ENCODE measurements at places on chromosomes 7 and 10. TPM values are rescaled to one million over a fixed set of nuclear protein-coding genes. Genes with fewer than 3 reads are reported as not detected.

The ZC3HAV1L gene
- total RNA-seq = 16.2 TPM

The FAM25G gene
- not detected for total RNA-seq

The CAMK2B gene
- 0.37 TPM for total RNA-seq

The PPP1R3C gene
- total RNA-seq = 13.2 TPM

The MYH16 gene
- not detected for total RNA-seq

The ELMO1 gene
- 0.45 TPM for total RNA-seq

The HDAC9 gene
- total RNA-seq = 19.9 TPM

The SLC13A1 gene
- total RNA-seq = not detected

The TMEM130 gene
- total RNA-seq = not detected

The NMT2 gene
- total RNA-seq = 3.3 TPM

The SFTPA1 gene
- total RNA-seq = not detected

The GAD2 gene
- total RNA-seq = not detected

The PRPS1L1 gene
- not detected for total RNA-seq

The SLC26A5 gene
- total RNA-seq = not detected

The CUL2 gene
- 20.1 TPM for total RNA-seq

- DNase-seq = no peak
These were observed 73.1 kb downstream of the TLL2 start for GRCh38 chr10:96440361-96441292.

DNA sequence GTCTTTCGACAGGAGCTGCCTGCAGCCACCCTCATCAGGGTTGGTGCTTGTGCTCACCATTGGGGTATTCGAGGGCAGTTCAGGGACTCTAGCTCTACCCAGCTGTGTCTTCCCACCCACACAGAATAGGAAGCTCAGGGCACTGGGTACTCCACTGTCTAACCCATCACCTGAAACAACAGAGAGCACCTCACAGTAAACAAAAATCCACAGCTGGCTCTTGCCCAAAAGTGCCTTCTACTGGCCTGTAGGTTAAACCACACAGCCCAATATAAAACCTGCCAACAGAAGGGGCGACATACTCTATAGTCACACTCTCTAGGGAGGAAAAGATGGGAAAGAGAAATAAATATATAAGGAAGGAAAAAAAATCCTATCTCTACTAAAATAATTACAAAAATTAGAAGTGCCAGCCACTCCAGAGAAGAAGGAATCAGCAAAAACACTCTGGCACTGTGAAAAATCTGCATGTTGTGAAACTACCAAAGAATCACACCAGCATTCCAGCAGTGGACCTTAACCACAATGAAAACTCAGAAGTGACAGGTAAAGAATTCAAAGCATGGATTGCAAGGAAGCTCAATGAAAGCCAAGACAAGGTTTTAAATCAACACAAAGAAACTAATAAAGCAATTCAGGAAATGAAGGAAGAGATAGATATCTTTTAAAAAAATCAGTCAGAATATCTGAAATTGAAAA is 110.0 kb downstream of the HGF start:
- DNase-seq = no peak

- no peak for DNase-seq
These were observed 6.5 kb upstream of the WASL start for GRCh38 chr7:123755338-123755737.

DNA sequence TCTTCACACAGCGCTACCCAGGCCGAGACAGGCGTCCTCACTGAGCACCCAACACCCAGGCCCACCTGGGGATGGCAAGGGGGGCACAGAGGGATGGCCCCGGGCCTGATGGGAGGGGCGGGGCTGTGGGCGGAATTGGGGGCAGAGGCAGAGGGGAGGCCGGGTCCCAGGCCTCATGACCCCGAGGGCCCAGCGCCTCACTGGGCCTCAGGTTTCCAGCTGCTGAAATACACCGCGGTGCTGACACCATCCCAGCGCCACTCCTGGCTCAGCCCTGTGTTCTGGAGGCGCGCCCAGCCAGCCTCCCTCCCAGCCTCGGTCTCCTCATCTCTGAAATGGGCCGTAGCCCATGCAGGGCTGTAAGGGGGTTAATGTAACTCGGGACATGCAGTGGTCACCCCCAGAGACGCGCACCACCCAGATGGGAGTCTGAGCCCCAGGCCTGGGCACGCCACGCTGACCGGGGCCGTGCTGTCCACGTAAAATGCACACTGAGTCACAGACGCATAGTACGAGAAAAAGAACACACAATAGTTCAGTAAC is 82.3 kb downstream of the UNCX start:
- DNase-seq = no peak

DNA sequence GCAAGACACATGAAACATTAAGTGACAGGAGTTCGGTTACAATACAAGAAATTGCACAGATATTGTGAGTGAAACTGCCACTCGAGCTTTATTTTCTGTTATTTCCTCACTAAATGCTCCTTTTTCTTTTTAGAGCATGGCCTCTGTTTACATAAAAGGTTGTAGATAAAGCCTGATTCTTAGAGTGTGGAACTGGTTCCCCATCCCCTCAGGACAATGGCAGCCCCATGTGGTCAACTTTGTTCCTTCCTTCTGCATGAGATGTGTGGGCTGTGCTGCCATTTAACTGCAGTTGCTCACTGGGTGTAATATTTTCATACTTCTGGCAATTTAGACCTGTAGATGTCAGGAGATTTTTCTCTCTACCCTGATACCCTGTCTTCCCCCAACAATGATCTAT is 70.2 kb downstream of the LRGUK start:
- DNase-seq = peak; percentile 41

- no peak for DNase-seq
These were observed 1443.0 kb upstream of the LRRTM3 start for GRCh38 chr10:65482848-65483247.

DNA sequence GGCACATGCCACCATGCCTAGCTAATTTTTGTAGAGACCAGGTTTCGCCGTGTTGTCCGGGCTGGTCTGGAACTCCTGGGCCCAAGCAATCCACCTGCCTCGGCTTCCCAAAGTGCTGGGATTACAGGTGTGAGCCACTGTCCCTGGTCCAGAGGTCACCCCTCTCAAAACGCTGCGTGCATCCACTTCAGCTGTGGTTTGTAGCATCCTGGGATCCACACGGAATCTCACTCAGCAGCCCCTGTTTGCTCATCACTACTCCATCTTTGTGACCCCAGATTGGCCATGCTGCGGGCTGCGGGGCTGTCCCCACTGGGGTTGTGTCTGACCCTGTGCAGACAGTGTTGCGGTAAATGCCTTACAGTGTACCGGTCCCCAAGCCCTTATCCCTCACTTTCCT is 3.5 kb downstream of the INPP5A start:
- DNase-seq = no peak

- DNase-seq = no peak
These were observed 100.8 kb downstream of the ANLN start for GRCh38 chr7:36490419-36490830.

DNA sequence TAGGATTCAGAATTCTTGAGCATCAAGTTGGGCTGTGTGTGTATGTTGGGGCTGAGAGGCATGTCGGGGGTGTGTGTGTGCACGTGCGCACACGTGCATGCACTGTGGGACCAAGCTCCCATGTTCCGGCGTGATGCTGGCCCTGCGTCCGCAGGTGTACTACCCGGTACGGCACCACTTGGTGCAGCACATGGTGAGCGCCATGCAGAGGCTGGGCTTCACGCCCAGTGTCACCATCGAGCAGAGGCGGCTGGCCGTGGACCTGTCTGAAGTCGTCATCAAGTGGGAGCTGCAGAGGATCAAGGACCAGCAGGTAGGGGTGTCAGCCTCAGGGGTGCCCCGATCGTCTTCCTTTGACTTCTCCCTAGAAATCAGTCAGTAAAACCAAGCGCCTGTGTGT is 77.7 kb downstream of the TRRAP start:
- DNase-seq = no peak

DNA sequence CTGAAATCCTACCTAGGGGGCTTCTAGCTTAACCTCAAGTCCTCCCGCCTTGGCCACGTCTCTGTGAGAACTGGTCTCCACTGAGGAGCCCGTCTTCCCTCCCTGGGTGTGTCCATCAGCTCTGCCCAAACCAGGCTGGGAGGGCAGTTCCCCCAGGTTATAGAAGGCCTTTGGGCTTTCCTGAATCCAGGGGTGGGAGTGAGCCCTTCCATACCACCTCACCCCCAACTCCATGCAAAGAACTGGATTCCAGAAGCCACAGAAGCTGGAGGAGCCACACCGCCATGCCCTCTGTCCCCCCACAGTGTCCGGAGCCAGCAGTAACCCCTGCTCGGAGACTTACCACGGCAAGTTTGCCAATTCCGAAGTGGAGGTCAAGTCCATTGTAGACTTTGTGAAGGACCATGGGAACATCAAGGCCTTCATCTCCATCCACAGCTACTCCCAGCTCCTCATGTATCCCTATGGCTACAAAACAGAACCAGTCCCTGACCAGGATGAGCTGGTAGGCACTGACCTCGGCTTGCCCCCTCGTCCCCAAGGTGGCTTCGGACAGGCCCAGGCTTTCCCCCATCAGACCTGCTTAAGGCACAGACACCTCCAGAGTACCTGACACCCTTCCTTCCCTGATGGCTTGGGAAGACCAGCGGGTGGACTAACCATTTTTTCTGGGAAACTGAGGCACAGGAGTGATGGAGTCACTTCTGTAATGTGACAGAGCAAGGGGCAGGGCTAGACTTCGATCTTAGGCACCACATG is 4.7 kb downstream of the CPA1 start:
- no peak for DNase-seq

GRCh38 chr10:71756311-71757191 is 16.8 kb downstream of the VSIR start:
- no peak for DNase-seq

DNA sequence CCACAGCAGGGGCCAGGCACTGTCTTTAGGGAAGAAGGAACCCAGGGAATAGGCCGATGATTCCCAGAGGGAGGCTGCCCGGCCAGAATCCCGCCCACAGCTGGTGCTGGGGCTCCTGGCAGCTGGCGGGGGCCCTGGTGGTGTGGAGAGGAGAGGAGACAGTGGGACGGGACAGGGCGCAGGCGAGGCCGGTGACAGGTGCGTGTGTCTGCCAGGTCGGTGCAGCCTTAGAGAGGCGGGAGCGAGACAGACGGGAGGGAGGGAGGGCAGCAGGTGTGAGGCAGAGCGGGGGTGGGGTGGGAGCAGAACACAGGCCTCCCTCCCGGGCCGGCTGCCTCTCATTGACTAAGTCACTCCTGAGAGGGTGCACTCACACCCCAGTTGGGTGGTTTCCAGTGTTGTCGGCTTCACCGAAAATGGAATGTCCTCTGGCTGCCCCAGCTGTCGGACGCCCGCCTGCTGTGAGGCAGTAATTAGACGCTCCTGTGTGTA is 55.2 kb downstream of the ELFN1 start:
- no peak for DNase-seq

GRCh38 chr7:152887778-152888177 is 128.2 kb downstream of the ACTR3B start:
- no peak for DNase-seq

DNA sequence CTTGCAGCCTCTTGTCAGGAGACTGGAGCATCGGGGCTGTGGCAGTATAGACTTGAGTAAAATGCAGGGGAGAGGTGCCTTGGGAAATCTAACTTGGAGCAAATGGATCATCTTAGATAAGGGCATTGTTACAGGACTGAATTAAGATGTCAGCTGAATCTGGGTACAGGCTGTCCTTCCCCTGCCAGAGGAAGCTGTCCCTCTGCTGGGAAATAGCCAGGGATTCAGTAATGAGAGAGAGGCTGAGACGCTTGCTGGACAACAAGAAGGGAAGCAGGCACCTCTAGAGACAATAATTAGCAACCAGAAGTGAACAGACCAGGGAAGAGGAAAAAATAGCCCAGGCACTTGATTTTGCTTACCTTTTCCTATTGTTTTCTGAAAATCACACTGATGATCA is 20.7 kb upstream of the RAPGEF5 start:
- DNase-seq = no peak

- DNase-seq = no peak
These were observed 3.5 kb downstream of the RAMP3 start for GRCh38 chr7:45161138-45161537.

Measured in SK-MEL-5 (cell line).